ENCODE measurements at places on chromosomes 1 and 21.

DNA sequence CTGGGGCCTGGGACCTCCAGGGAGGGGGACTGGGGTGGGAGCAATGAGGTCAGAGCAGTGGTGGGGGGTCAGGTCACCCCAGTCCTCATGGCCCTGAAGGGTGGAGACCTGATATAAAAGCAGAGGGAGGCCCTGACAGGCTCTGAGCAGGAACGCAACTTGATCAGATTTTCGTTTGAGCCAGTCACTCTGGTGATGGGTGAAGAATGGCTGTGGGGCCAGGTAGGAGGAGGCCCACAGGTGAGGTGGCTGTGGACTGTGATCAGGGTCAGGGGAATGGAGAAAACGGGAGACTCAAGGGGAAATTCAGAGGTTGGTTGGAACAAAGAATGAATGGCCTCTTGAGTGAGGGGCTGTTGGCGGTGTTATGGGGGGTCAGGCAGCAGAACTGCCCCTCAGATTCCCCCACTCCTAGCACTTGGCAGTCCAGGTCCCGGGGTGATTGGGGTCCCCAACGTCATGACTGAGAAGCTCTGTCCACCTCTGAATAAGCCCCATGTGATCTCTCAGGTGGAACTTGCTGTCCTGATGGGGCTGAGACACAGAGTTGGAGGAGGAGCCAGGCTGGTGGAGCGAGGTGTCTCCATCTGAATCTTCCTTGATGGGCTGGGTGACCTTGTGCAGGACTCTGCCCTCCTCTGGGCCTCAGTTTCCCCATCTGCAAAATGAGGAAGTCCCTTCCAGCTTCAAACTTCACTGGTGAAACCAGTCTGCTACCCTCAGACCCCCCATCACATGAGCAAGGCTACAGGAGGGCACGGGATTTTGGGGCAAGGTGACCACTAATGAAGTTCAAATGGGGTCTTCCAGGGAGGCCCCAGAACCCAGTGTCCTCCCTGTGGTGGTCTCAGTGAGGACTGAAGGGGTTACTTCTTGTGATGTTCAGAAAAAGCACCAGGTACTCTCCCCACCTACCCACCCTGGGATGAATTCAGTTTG is 683.0 kb downstream of the MATN1 start:
- DNase-seq, result no peak

DNA sequence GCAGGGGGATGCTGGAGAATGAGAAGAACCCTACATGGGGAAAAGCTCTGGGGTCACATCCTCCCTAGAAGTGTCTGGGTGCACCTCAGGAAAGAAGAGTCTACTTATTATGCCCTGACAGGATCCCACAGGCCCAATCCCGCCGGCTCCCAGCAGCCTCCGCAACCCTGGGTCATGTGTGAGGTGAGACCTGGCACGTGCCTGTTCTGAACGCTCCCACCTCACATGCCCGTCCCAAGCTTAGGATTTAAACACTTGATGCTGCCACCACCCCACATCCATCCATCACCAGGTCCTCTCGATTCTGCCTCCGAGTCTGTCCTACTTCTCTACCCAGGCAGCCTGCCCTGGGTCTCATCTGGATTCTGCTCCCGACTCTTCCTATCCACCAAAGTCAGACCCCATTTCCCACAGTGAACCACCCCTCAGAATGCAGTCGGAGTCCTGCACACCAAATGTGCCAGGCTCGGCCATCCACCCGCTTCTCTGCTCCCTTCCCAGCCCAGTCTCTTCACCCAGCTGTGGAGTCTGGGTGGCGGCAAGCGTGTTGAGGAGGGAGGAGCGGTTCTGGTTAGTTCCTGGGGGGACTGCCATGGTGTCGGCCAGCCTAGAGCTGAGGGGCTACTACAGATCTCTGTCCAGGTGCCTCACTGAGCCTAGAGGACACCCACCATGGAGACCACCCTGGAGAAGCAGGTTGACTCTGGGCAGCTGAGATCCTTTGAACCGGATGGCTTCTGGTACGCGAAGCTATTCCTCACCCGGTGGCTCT is 23.9 kb downstream of the SLC2A1 start:
- DNase-seq, result no peak

- DNase-seq, result no peak
Measured at GRCh38 chr1:204232526-204232925, 18.7 kb upstream of the GOLT1A start.

DNA sequence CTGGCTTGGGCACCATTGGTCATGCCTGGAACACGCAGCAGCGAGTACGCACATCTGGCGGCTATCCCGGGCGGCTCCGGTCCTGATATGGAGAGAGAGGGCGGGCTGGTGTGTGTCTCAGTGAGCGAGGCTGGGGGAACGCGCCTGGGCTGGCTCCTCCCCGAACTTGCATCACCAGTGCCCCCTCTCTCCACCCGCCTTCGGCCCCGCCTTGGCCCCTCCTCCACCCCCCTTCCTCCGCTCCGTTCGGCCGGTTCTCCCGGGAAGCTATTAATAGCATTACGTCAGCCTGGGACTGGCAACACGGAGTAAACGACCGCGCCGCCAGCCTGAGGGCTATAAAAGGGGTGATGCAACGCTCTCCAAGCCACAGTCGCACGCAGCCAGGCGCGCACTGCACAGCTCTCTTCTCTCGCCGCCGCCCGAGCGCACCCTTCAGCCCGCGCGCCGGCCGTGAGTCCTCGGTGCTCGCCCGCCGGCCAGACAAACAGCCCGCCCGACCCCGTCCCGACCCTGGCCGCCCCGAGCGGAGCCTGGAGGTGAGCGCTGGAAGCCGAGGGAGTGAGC is at the start of gene ATF3:
Gene ATF3, plus strand, starts transcription at position 370 of the 567 bp plus-strand sequence. CDS start 6,261 bp downstream, outside the sequence.
- peak; percentile 97 for DNase-seq

GRCh38 chr1:214281720-214282629 is 1.0 kb downstream of the SMYD2 start:
- no peak for DNase-seq

DNA sequence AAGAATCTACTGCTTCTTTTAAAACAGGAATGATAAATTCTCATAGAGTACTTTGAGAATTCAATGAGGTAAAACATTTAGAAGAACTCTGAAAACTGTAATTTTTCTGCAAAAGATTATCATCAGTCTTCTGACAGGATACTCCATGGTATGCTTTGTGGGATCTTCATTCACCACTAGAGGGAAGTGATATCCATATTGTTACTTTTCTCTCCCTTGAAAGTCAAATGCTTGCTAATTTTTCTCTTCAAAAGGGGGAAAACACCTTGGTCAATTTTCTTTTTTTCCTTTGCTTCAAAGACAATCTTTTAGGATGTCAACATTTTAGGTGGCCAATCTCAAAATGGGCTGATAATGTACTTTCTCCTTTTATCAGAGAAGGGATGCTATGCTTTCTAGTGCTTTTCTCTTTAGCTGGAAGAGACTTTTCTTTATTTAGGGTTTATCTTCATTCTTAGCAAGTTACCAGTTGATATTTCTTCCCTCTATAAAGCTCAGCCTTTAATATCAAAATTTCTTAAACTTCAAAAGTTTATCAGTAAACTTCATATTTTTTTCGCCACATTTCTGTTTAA is 95.5 kb downstream of the NEGR1 start:
- no peak for DNase-seq

DNA sequence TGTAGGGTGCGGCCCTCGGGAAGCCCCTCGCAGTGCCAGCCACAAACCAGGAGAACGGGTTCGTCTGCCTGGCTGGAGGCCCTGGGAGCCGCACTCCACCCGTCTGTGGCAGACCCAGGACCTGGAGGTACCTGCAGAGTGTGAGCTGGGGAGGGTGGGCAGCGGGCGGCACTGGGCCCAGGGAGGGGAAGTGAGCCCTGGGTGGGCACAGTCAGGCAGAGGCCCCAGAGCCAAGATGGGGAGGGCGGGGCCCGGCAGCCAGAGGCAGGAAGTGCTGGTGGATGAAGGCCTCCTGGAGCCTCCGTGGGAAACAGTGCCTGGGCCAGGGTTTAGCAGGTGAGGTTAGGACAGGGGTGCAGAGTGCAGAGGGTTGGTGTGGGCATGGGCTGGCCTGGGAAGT is 4.0 kb upstream of the PEX10 start:
- DNase-seq, result no peak

- DNase-seq, result no peak
Measured at GRCh38 chr1:175600721-175601440, 142.5 kb downstream of the TNR start.

- no peak for DNase-seq
Measured at GRCh38 chr1:97047421-97047793, 325.8 kb downstream of the PTBP2 start.

Data from CD4-positive, alpha-beta T cell treated with Interleukin-15 for 1 hour (primary cell).